ENCODE measurements at places on chromosomes 12 and 14.
A peak's percentile ranks its signal among the peaks of the same experiment; 100 is the strongest.

- peak; percentile 34 for DNase-seq
These were observed at the start of gene TSHR for GRCh38 chr14:80955416-80955941. Gene TSHR (plus strand): TSS chr14:80955621. CDS start chr14:80955681, 60 bp downstream.

GRCh38 chr12:32115404-32116104 lies 8.9 kb downstream of the BICD1 start:
- DNase-seq: peak; percentile 22

GRCh38 chr12:118063576-118064391 lies 2.8 kb upstream of the WSB2 start:
- DNase-seq: no peak

GRCh38 chr12:70853326-70853725 lies 67.2 kb downstream of the PTPRR start:
- DNase-seq: no peak

DNA sequence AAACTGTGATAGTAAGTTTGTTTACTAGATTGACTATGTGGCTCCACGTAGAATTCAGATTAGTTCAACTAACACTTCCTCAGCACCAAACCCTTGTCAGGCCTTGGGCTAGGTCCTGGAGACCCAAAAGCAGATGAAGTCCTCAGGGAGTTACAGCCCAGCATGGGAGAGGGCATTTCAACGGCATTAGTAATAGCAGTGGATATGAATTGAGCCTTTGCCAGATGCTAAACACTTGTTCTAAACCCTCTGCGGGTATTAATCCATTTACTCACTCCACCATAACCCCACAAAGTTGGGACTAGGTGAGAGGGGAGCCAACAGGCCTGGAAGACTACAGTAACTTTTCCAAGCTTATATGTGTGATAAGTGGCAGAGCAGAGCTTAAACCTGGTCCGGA lies 714.6 kb downstream of the DIO2 start:
- peak; percentile 98 for DNase-seq

DNA sequence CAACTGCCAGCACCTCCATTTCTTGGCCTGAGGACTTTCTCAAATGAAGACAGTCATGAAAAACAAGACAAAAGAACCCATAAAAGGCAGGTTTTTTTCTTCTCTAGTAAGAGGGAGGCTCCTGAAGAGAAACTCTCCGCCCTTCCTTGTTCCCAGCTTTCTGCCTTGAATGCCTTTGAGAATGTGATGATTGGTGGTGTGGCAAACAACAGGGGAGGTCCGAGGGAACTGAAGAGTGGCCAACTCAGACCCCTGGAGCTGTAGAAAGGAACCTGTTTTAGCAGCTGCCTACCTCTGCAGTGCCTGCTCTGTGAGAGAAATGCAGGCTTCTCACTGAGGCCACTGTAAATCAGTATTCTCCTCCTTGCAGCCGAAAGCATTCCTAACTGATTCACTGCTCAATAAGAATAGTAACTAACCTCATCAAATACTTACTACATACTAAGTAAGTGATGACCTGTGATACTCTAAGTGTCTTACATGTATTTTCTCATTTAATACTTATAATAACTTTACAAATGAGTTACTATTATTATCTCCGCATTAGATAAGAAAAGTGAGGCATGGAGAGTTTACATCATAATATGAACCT lies 16.7 kb upstream of the ERC1 start:
- DNase-seq: no peak

- DNase-seq: no peak
These were observed 1.1 kb downstream of the TPI1 start for GRCh38 chr12:6868211-6869048.

- DNase-seq: no peak
These were observed at the start of gene EVL for GRCh38 chr14:100065111-100065871. Gene EVL (plus strand): TSS chr14:100065422. CDS start chr14:100065501, 79 bp downstream.

DNA sequence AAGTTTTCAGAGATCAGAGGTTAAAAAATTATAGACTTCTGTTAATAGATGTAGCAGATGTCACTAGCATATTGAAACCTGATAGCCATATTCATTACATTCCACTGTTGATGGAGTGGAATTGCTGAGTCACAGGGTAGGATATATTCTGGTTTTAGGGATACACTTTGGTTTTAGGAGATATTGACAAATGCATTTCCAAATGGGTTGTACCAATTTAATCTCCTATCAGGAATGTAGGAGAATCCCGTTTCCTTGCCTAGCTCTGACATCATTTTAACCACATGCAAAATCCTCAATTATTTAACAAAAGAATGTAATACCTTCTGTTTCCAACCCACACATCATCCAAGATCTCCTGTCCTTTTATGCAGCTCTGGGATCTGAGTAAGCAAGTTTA lies 30.7 kb upstream of the ESR2 start:
- peak; percentile 69 for DNase-seq

GRCh38 chr12:76266797-76267196 lies 81.4 kb downstream of the BBS10 start:
- DNase-seq: peak; percentile 62

DNA sequence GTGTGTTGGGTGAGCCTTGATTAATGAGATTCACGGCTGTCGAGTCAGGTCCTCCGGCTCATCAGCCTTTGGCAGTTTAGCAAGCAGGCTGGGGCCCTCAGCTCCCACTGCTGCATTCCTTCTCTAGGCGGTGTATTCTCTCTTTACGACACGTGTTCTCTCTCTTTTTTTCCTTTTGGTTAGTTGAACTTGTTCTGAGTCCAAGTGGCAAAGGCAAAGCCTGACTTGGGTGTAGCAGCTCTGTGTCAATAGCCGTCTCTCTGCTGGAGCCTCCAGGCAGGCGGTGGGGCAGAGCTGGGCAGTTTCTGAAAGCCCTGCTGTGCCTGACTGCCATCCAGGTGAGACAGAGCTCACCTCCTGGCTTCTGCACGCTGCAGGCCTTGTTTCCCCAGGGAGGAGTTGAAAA lies 46.6 kb downstream of the SUSD6 start:
- peak; percentile 27 for DNase-seq

DNA sequence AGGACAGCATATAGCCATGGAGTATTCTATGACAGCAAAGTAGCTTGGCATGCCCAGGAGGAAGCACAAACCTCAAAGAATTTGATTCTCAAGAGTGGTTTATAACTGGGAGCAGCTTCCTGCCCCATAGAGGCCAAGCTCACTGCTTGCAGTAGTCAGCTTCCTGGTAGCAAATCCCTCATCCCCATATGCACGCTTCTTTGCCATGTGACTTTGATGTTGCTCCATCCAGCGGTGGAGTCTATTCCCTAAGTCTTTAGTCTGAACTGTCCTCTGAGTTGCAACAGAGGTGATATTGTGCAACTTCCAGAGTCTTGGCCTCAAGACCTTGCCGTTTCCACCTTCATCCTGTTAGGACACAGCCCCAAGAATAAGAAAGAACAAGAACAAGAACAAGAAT lies 996.8 kb upstream of the TMEM132C start:
- no peak for DNase-seq

DNA sequence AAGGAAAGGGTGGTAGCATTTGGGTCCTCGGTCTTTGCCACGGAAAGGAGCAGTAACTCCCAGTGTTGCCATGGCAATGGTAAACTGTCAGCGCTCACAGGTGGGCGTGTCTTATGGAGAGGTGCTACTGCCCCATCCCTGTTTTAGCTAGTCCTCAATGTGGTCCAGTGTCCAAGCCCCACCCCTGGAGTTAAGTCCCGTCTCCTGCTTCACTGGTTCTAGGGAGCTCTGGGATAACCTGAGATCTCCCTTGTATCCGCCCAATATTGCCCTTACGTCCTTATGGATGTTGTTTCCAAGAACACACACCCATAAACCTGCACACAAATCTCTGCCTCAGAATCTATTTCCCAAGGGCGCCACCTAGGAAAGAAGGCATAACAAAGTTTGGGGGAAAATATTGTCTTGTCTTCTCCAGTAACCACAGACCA lies 64.2 kb downstream of the SPRING1 start:
- DNase-seq: no peak

- no peak for DNase-seq
These were observed 4.1 kb downstream of the IFI27 start for GRCh38 chr14:94114589-94115057.

- DNase-seq: no peak
These were observed 13.3 kb upstream of the OAS3 start for GRCh38 chr12:112924986-112925385.

DNA sequence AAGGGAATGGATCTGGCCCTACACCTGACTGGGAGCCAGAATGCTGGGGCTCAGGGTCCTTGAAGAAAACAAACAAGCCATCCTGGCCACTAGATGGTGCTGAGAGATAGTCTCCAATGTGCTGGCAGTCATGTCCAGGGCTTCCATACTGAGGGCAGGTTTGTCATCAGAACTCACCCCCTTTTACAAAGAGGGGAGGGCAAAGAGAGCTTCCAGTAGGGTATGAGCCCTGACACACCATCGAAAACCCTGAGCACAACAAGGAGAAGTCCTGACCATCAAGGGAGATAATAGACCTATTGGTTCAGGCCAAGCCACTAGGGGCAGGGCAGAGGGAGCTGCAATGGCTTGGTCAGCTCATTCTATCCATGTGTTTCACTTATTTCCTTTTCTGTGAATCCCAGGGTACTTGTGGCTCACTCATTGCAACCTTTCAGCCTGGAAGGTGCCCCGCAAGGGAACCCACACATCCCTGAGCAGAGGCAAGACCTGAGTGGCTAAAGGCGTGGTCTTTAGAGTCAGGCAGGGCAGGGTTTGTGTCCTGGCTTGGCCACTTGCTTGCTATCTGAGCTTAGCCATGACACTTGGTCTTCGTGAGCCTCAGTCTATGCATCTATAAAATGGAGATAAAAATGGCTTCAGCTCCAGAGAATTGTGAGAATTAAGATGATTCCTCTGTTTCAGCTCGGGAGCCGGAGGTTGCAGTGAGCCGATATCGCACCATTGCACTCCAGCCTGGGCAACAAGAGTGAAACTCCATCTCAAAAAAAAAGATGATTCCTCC lies 6.2 kb upstream of the PLEKHH1 start:
- DNase-seq: peak; percentile 85

DNA sequence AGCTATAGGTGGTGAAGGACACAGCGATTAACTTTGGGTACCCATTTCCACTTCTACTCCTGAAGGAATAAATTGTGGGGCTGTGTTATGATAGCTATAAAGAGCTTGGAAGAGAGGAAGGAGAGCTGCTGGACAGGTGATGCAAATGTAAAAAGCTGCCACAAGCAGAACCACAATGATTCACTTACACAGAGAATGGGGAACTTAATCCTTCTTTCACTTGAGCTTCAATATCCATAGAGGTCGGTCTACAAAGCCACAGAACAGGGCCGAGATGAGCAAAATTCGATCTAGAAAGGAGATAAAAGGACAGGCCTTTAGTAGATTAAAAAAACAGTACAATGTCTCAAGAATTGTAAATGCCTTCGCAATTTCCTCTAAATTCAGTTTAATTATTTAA lies 831.1 kb downstream of the LRFN5 start:
- no peak for DNase-seq

GRCh38 chr14:53841109-53842099 lies 115.2 kb downstream of the BMP4 start:
- no peak for DNase-seq

DNA sequence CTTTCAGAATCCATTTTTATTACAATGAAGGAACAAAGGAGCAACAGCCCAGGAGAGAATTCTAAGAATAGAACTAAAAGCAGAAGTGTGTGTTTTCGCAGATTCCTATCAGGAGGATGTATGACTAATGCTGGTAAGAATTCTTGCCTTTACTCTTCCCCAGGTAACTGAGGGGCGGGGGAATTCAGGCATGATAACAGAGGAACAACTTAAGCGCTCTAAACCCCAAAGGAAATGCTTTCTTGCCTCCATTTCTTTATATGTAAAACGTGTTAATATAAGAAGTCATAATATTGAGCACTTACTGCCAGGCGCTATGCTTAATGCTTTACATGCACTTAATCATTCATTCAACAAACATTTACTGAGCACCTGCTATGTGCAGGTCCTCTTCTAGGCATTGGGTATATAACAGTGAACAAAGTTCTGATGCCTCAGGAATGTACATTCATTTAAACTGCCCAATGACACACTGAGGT lies 4.5 kb downstream of the HCAR1 start:
- no peak for DNase-seq

DNA sequence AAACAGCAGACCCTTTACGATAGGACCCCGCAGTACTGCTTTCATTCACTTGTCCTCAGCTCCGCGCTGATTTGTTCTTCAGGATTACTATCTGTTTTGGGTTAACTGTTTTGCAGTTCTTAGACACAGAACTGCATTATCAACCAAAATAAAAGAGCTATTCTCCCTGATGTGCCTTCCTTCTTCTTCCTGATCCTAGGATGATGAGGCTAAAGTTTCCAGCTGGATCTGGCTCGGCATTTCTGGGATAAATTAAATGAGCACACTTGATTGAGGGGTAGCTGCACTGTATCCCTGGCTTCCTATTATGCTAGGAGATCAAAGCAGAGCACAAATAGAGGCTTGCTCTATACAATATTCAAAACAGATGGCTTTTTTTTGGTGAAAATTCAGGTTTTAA lies 165.7 kb downstream of the FBXL14 start:
- no peak for DNase-seq

- no peak for DNase-seq
These were observed 24.1 kb upstream of the NRDE2 start for GRCh38 chr14:90355540-90356518.

DNA sequence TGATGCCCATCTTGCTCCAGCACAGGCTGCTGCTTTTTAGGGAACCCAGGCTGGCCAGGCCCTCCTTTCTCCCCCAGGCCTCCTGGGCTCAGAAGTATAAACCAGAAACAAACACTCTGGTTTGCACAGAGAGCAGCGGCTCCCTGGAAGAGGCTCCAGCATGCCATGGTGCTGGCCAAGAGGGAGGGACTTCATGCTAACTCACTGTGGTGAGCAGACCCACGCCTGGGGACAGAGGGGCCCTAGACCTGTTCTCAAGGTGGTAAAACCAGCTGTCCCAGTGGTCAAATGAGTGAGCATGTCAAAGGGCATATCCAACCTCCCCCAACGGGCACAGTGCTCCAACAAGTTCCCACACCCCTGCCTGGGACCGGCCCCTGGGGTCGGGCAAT lies 15.5 kb downstream of the BCL11B start:
- no peak for DNase-seq

- no peak for DNase-seq
These were observed 46.7 kb downstream of the TMCC3 start for GRCh38 chr12:94603434-94604365.

DNA sequence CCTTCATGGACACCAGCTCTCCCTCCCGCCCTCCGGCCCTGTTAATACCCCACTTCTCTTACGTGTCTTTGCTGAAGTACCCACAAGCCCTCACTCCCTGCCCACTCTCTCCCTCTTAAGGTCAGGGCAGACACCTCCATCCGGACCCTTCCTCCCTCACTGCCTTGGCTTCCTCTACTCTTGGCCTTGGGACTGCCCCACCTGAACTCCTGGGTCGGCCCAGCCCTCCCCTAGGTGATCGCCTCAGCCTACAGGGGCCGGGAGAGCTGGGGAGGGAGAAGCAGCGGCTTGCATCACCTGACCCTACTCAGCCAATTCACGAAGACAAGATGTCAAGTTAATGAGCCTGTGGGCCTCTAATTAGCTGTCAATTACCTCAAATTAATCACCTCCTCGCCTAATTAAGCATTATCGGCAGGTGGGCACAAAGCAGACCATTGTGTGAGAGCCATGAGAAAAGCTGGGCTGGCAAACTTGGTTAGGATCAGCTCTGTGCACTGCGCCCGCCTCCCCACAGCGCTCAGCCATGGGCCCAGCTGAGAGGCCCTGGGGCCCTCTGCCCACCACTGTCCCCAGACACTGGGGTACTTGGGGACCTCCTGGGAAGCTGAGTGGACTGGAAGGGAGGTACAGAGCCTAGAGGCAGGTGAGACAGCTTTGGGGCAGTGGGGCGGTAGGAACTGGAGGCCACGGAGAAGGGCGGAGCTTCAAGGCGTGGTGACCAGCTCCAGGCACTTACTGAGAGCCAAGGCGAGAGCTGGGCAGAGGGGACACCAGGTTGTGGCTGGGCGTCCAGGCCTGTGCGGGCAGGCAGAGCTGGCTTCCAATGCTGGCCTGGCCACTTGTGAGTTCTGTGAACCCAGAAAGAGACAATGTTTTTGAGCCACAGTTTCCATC lies 25.1 kb upstream of the VSX2 start:
- no peak for DNase-seq

Measured in NCI-H524 (cell line).